ENCODE measurements at places on chromosomes 1 and 21.

DNA sequence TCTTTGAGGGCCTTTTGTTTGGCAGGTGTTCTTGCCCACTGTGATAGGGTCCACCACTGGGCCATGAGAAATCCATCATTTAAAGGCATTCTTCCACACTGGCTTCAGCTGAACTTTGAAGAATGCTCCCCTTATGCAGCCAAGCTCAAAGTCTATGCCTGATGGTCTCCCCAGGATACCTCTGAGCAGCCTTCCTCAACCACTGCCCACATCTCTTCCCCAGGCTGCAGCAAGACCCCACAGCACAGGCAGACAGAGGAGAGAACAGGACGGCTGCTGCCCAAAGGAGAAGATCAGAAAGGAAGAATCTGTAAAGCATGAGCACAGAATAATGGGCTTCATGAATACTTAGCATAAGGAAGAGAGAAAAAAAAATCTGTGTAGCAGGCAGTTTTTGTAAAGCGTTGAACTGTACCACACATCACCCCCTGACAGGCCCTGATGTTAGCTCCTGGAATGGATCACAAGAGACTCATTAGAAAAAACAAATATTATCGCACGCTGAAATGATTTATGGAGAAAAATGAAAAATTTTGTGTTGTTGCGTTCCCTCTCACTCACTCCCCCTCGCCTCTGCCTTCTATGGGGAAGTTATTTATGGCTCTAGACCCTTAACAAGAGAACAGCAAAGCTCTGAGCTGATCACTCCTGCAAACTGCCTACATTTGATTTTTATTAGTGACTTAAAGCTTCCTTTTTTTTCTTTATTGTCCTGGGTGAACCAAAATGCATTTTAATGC is 134.1 kb downstream of the TMEM53 start:
- no peak for DNase-seq

DNA sequence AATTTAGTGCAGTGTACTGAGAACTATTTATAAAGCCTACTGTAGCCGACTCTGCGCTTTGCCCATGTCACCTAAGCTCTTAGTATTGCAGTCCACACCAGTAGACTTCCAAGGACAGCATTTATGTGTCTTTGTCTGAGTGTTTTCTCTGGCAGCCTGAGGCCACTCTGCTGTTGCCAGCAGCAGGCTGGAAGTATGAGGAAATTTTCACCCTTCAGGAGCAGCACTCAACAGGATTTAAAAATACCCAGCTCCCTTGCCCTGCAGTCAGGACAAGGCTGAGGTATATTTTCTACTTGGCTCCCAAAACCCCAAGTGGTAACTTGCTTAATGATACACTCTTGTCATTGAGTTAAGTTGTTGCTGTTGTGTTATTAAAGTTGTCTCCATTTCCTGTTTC is 230.1 kb downstream of the SRGAP2C start:
- no peak for DNase-seq

DNA sequence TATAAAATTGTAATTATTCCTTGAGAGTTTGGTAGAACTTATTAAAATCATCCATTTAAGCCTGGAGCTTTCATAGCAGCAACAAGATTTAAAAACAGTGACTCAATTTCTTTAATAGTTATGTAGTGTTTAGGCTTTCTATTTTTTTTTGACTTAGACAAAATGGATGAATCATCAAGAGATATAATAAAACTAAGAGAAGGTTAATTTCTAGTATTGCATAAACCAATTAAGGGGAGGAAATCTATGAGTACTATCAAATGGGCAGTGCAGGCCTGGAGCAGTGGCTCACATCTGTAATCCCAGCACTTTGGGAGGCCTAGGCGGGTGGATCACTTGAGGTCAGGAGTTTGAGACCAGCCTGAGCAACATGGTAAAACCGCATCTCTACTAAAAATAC is 416.3 kb upstream of the USP24 start:
- DNase-seq, result no peak

DNA sequence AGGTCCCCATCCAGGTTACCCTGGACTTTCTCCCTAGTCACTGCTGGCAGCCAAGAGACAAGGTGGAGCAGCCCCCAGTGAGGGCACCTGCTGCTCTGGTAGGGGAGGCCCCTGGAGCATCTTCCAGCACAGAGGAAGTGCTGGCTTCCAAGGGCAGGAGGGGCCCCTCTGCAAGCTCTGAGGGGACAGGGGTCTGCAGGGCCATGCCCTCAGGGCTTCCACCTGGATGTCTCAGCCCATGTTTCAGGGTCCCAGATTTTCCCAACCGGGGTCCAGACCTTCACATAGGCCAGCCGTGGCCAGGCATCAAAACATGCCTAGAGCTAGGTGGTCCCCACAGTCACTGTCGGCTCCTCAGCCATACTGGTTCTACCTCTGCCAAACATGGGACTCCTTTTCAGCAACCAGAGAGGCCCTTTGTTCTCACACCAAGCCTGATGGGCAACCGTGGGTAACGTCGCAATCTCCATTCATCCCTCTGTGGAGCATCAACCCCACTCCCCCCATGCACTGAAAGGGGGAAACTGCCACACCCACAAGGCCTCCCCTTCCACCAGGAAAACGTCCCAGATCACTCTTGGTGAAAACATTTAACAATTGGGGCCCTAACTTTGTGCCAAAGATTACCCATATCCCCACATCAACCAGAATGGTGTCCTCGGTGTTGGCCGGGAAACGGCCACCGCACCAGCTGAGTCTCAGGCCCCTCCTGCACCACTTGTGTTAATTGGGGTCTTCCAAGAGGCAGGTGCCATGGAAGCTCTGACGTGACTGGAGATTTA is 1.9 kb upstream of the COL6A2 start:
- peak; percentile 46 for DNase-seq

GRCh38 chr1:23249787-23250454 is 32.6 kb upstream of the HTR1D start:
- DNase-seq, result no peak

GRCh38 chr1:67300561-67300960 is 7.1 kb upstream of the IL12RB2 start:
- no peak for DNase-seq

Measured in CD8-positive, alpha-beta T cell (primary cell).